ENCODE measurements at places on chromosomes 3 and 15. TPM values are rescaled to one million over a fixed set of nuclear protein-coding genes. Genes with fewer than 3 reads are reported as not detected.
A peak's percentile ranks its signal among the peaks of the same experiment; 100 is the strongest.

DNA sequence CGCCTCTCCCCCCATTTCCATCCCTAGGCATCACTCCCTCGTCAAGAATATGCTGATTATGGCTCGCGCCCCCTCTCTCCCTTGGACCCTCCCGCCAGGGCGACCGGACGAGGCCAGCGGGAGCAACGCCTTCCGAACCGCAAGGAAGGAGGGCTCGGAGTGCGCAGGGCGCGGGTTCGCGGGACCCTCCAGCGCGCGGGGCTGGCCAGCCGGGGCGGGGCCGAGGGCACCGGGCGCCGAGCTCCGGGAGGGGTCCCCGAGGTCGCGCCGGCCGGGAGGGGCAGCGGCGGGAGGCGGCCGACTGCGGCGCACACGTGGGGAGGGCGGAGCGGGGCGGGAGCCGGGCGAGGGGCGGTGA lies 483 bp downstream of the EHD4 start:
- no peaks in the 10 kb centered on the region for H3K36me3 ChIP-seq
- peaks cover 11% of the 10 kb centered on the region for H3K4me1 ChIP-seq
- H3K27me3 ChIP-seq = no peaks in the 10 kb centered on the region
- H3K4me3 ChIP-seq = peak overlapping the region; percentile 72

- no peak overlapping the region for H3K4me3 ChIP-seq
- H3K27me3 ChIP-seq = no peaks in the 10 kb centered on the region
- no peak for DNase-seq
Observed at GRCh38 chr3:71478568-71478967, 105.0 kb downstream of the FOXP1 start.

DNA sequence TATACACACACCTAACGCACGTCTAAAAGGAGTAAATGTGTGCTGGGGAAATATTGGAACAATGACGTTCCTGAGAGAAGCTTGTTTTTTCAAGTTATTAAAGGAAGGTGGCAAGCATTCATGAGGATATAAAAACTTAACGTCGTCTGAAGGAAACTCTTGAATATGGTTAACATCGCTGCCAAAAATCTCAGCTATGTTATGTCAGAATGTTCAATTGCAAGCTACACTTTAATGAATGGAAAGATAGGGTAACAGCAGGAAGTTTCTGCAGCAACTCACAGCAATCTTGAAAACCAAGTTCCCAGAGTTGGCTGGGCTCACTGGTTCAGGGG lies 54.3 kb upstream of the MEF2A start:
- H3K27me3 ChIP-seq = no peaks in the 10 kb centered on the region
- H3K27ac ChIP-seq = no peak overlapping the region
- no peak overlapping the region for H3K4me3 ChIP-seq
- no peaks in the 10 kb centered on the region for H3K36me3 ChIP-seq
- DNase-seq = no peak
- H3K4me1 ChIP-seq = no peaks in the 10 kb centered on the region

DNA sequence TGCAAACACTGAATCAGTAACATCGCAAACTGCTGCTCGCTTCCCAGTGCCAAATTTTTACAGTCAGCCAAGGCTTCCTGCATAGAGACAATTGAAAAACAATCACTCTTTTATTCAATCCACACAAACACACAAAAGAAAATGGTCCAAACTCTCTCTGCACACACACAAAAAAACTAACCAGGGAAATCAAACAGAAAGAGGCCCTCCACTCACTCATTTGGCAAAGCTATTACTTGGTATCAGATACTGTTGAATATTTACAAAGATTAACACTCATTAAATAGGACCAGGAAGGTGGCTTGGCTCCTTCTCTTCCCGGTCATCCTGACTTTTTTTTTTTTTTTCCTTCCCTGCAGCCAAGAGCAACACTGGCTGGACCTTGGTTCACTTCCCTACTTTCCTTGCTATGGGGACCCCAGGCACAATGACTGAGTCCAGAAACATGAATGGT lies 62.4 kb upstream of the SPATA12 start:
- no peaks in the 10 kb centered on the region for H3K36me3 ChIP-seq
- H3K4me1 ChIP-seq = peaks cover 28% of the 10 kb centered on the region
- no peaks in the 10 kb centered on the region for H3K27me3 ChIP-seq
- H3K27ac ChIP-seq = peak overlapping the region; percentile 74
- H3K4me3 ChIP-seq = no peak overlapping the region

- H3K27me3 ChIP-seq = no peaks in the 10 kb centered on the region
- peaks cover 16% of the 10 kb centered on the region for H3K4me1 ChIP-seq
- H3K27ac ChIP-seq = no peak overlapping the region
- H3K4me3 ChIP-seq = no peak overlapping the region
- H3K36me3 ChIP-seq = no peaks in the 10 kb centered on the region
Observed at GRCh38 chr3:172707967-172708366, 2.9 kb downstream of the NCEH1 start.

- H3K4me1 ChIP-seq = no peaks in the 10 kb centered on the region
- H3K36me3 ChIP-seq = no peaks in the 10 kb centered on the region
Observed at GRCh38 chr3:140128631-140129030, 193.6 kb downstream of the CLSTN2 start.

DNA sequence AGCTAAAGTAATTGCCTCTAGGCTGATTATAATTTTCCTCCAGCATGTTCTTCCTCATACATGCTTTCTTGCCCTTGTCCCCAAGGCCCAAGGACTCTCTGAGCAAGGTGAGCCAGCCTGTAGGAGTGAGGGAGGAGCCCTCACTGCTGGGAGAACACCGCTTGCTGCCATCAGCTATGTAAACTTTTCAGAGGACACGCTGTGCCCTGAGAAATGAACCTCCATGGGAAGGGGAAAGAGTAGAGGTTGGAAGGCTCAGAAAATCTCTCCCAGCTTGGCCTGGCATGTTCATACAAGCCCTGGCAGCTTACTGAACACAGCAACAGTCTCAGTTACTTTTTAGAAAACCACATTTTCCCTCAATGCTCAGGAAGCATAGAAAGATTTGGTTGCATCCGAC lies 103.0 kb upstream of the SLC24A5 start:
- H3K4me3 ChIP-seq = no peak overlapping the region
- H3K27ac ChIP-seq = no peak overlapping the region
- no peaks in the 10 kb centered on the region for H3K36me3 ChIP-seq
- no peaks in the 10 kb centered on the region for H3K27me3 ChIP-seq
- no peak for DNase-seq

DNA sequence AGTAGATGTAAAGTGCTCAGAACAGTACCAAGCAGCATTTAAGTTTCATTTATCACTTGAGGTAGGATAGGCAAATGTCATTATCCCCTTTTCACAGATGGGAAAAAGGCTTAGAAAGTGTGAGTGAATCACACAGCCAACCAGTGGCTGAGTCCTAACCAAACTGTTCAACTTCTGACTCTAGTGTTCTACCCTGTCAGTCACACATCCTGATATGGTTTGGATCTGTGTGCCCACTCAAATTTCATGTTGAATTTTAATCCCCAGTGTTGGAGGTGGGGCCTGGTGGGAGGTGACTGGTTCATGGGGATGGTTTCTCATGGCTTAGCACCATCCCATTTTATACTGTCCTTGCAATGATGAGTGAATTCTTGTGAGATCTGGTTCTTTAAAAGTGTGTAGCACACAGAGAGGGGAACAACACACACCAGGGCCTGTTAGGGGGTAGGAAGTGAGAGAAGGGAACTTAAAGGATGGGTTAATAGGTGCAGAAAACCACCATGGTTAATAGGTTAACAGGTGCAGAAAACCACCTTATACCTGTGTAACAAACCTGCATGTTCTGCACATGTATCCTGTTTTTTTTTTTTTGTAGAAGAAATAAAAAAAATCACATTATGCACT lies 304.7 kb downstream of the SUCLG2 start:
- no peak for DNase-seq
- H3K36me3 ChIP-seq = no peaks in the 10 kb centered on the region
- H3K27me3 ChIP-seq = no peaks in the 10 kb centered on the region
- H3K4me3 ChIP-seq = no peak overlapping the region
- no peaks in the 10 kb centered on the region for H3K4me1 ChIP-seq

GRCh38 chr3:94525043-94525442 lies 462.2 kb downstream of the NSUN3 start:
- peaks cover 8% of the 10 kb centered on the region for H3K4me1 ChIP-seq
- no peak overlapping the region for H3K27ac ChIP-seq
- no peak for DNase-seq
- no peaks in the 10 kb centered on the region for H3K36me3 ChIP-seq
- H3K4me3 ChIP-seq = no peak overlapping the region
- no peaks in the 10 kb centered on the region for H3K27me3 ChIP-seq

DNA sequence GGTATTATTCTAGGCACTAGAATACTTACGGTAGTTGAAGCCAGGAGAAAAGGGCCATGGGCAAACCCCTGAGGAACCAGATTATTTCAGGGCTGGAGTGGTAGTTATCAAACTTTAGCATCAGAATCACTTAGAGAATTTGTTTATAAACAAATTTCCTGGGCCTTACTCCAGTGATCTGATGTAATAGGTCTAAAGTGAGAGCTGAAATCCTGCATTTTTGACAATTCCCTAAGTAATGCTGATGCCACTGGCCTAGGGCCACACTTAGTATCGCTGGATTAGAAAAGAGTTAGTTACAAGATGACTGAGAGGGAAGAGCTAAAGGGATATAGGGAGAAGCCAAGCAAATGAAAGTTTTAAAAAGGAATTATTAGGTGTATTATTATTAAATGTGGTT lies 412.5 kb upstream of the THRB start:
- no peaks in the 10 kb centered on the region for H3K36me3 ChIP-seq
- DNase-seq = no peak
- H3K27me3 ChIP-seq = no peaks in the 10 kb centered on the region
- no peak overlapping the region for H3K27ac ChIP-seq
- H3K4me3 ChIP-seq = no peak overlapping the region

DNA sequence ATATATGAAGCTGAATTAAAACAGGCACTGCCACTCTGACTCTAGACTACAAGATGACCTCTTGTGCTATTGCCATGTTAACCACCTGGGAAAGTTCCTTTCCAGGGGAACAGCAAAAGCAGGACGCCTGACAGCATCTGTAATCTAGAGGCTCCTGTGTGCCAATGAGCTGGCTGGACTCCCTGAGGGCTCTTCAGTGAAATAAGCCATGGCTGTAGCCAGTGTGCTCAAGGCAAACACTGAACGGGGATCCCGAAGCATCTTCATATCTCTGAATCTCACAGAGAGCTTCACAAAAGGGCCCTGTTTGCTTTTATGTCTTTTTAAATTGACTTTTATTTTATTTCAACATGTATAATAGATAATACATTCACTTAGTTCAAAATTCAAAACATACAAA lies 57.2 kb downstream of the BFSP2 start:
- H3K4me3 ChIP-seq = no peak overlapping the region
- no peaks in the 10 kb centered on the region for H3K36me3 ChIP-seq
- DNase-seq = no peak
- H3K27me3 ChIP-seq = no peaks in the 10 kb centered on the region
- H3K4me1 ChIP-seq = peaks cover 11% of the 10 kb centered on the region

DNA sequence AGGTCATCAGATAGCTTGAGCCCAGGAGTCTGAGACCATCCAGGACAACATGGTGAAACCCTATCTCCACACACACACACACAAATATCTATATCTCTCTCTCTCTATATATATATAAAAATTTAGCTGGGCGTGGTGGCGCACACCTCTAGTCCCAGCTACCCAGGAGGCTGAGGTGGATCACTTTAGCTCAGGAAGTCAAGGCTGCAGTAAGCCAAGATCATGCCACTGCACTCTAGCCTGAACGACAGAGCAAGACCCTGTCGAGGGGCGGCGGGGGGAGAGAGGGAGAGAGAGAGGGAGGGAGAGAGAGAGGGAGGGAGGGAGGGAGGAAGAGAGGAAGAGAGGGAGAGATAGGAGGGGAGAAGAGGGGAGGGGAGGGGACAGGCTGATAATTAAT lies 28.0 kb downstream of the PLA2G4F start:
- no peaks in the 10 kb centered on the region for H3K4me1 ChIP-seq
- H3K27me3 ChIP-seq = no peaks in the 10 kb centered on the region
- H3K4me3 ChIP-seq = no peak overlapping the region
- DNase-seq = no peak

GRCh38 chr3:25033407-25034029 lies 394.5 kb upstream of the RARB start:
- DNase-seq = no peak
- H3K36me3 ChIP-seq = no peaks in the 10 kb centered on the region
- no peak overlapping the region for H3K4me3 ChIP-seq
- H3K4me1 ChIP-seq = peaks cover 22% of the 10 kb centered on the region
- no peaks in the 10 kb centered on the region for H3K27me3 ChIP-seq
- H3K27ac ChIP-seq = no peak overlapping the region

DNA sequence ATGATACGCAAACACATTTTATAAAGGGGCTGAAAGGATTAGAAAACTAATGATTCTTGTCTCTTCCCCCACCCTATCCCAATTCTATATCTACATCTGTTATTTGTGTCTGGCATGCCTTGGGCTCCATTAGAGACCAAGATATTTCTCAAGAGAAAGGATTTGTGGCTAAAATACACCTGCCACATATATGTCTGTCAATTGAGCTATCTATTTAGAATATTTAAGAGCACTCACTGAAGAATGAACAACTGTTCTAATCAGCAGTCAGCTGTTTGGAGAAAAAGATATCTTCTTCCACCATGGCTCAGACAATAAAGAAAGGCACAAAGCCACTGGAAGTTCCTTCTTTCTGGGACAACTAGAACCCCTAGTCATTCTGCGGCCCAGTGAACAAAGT lies 61.7 kb upstream of the LRRN1 start:
- no peak for DNase-seq
- no peak overlapping the region for H3K4me3 ChIP-seq
- no peaks in the 10 kb centered on the region for H3K27me3 ChIP-seq
- H3K4me1 ChIP-seq = no peaks in the 10 kb centered on the region

- peaks cover 9% of the 10 kb centered on the region for H3K4me1 ChIP-seq
- H3K36me3 ChIP-seq = no peaks in the 10 kb centered on the region
- no peak for DNase-seq
- no peak overlapping the region for H3K4me3 ChIP-seq
- no peak overlapping the region for H3K27ac ChIP-seq
Observed at GRCh38 chr3:99250272-99250671, 348.8 kb upstream of the DCBLD2 start.

DNA sequence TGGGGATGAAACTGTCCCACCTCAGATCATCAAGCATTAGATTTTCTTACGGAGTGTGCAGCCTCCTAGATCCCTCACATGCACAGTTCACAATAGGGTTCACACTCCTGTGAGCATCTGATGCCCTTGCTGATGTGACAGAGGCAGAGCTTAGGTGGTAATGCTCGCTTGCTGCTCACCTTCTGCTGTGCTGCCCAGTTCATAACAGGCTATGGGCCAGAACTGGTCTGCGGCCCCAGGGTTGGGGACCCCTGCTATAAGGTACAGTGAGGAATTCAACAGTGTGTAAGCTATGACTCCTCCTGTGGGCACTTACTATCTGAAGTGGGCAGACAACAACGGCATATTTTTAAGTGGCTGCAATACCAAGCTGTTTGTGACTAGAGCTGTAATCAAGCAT lies 187.9 kb upstream of the BHLHE40 start:
- H3K27me3 ChIP-seq = no peaks in the 10 kb centered on the region
- H3K4me1 ChIP-seq = no peaks in the 10 kb centered on the region
- no peak overlapping the region for H3K27ac ChIP-seq

GRCh38 chr15:93109336-93110102 lies 20.5 kb upstream of the RGMA start:
- DNase-seq = no peak
- H3K4me3 ChIP-seq = no peak overlapping the region
- H3K36me3 ChIP-seq = no peaks in the 10 kb centered on the region
- H3K4me1 ChIP-seq = no peaks in the 10 kb centered on the region

- no peaks in the 10 kb centered on the region for H3K27me3 ChIP-seq
- H3K4me3 ChIP-seq = no peak overlapping the region
- H3K4me1 ChIP-seq = peaks cover 12% of the 10 kb centered on the region
- H3K36me3 ChIP-seq = no peaks in the 10 kb centered on the region
- no peak for DNase-seq
Observed at GRCh38 chr15:69080295-69081248, 66.1 kb downstream of the NOX5 start.

Gene FAN1
- 19.3 TPM for total RNA-seq

Gene SERINC4
- total RNA-seq = not detected

Gene GATA2
- 6.4 TPM for total RNA-seq

Gene FAM227B
- total RNA-seq = 18.2 TPM

Gene CADM2
- total RNA-seq = 12.8 TPM

Gene H1-8
- total RNA-seq = not detected

Gene HYPK
- 13.0 TPM for total RNA-seq

Gene NANOGP8
- 1.2 TPM for total RNA-seq
